ENCODE measurements at places on chromosomes 1 and 21.

GRCh38 chr21:46604329-46604974, 430 bp downstream of the S100B start:
- DNase-seq: no peak

- no peak for DNase-seq
Measured at GRCh38 chr1:103275725-103276124, 167.4 kb upstream of the COL11A1 start.

- DNase-seq: no peak
Measured at GRCh38 chr21:29332461-29333362, 34.0 kb downstream of the BACH1 start.

- DNase-seq: no peak
Measured at GRCh38 chr1:27856561-27857343, 15.6 kb upstream of the THEMIS2 start.

DNA sequence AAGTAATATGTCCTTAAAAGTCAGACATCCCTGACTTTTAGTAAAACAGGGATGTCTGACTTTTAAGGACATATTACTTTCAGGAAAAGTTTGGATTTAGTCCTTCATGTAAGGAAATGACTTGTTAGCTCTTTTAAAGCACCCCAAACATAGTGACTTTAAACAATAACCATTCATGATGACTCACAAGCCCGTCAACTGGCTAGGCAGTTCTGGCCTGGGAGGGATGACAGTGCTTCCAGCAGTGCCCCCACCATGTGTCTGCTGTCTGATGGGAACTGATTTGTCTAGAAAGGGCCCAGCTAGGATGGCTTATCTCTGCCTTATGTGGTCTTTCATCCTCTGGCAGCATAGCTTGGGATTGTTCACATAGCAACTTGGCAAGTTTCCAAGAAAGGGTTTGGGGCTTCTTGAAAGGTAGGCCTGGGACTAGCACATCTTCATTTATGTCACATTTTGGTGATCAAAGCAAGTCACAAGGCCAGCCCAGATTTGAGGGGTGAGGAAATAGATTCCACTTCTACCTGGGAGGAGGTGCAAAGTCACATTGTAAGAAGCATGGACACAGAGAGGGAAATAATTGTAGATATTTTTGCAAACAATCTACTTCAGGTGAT, 143.5 kb downstream of the C1orf94 start:
- DNase-seq: peak; percentile 1

DNA sequence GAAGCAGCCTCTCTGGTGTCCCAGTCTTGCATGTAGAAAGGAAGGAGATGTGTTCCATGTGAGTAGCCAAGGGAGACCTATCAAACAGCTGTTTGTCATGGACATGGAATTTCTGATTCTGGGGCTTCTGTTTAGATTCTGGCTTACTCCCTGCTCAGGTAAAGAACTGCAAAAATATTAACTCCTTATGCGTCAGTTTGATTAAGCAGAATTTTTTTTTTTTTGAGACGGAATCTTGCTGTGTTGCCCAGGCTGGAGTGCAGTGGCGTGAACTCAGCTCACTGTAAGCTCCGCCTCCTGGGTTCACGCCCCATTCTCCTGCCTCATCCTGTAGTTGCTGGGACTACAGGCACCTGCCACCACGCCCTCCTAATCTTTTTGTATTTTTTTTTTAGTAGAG, 6.8 kb downstream of the ARV1 start:
- DNase-seq: no peak

DNA sequence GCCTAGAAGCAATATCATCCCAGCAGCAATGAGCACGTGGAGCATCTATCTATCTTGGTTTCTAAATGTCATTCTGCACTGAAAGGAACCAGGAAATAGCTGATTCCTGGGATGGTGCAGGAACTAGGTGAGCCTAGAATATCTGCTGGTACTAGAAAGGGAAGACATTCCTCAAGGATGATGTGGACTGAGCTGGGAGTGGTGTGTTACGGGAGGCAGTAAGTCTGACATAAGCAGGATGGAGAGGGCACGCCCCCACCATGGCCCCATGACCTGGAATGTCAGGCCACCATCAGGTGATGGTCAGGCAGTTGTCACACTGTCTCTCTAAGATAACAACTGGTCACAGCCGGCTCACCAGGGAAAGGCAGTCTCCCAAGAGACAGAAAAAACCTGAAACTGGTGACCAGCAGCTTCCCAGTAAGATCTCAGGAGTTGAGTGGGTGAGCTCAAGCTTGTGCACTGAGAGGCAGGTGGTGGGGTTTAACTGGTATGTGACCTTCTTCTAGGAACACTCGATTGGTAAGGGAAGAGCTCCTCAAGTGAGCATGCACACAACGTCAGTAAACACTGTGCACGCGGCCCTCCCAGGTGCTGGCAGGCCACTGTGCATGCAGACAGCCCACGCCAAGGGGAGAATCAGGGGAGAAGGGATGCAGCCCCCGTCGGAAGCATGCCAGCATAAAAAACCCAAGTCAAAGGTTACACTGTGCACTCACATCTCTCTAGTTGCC, 148.7 kb downstream of the ADSS2 start:
- no peak for DNase-seq

DNA sequence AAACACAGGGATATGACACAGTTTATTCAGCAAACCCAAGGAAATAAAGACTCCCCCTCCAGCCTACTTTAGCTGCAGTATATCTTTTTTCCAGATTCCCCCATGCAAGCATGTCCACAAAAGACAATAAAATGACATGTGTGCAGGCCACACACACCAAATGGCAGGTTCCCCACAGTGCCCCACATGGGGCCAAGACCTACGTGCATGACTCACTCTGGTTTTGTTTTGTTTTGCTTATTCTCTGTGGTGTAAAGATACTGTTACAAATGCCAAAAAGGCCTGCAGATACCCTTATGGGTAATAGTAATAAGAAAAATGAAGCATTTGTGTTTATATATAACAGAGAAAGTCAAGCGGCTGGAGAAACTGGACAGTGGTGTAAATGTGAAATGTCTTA, 71.6 kb downstream of the RD3 start:
- DNase-seq: no peak

GRCh38 chr1:65830306-65830705, 37.6 kb downstream of the PDE4B start:
- DNase-seq: no peak

GRCh38 chr1:41806472-41807155, 112.1 kb downstream of the HIVEP3 start:
- DNase-seq: no peak

- no peak for DNase-seq
Measured at GRCh38 chr1:203273869-203274602, 31.3 kb upstream of the BTG2 start.

GRCh38 chr1:233381806-233382205, 54.3 kb downstream of the MAP3K21 start:
- DNase-seq: no peak

GRCh38 chr1:42210421-42211133, 46.0 kb upstream of the GUCA2A start:
- DNase-seq: no peak

DNA sequence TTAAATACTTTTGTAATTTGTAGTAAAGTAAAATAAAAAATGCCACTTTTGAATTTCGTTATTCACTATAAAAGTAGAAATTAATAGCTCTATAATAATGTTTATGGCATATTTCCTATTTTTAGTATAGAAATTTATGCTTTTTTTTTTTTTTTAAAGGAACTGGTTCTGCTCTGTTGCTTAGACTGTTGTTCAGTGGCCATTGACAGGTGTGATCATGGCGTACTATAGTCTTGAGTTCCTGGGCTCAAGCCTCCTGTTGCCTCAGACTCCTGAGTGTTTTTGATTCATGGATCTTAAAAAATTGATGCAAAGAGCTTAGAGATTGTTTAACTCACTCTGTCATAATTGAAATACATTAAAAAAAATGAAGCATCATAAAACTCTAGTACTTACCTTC, 53.6 kb downstream of the RPS6KC1 start:
- DNase-seq: no peak

GRCh38 chr1:152313319-152313801, 11.7 kb downstream of the FLG start:
- no peak for DNase-seq

DNA sequence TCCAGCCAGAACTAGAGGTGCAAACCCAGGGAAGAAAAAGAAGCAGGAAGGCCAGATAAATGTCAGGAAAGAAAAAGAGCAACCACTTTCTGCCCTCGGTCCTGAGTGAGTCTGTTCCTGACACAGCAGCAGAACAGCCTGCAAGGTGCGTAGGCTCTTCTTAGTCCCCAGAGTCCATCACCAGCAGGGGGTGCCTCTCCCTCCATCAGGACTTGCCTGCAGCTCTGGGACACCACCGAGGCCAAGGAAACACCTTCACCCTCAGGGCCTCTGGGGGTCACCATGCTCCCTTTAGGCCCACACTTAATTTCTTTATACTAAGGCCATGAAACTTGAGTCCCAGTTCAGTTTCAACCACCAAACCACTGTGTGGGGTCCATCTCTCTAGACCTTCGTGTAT, 43.7 kb upstream of the NFASC start:
- DNase-seq: no peak

GRCh38 chr1:168972225-168972624, 134.3 kb upstream of the ATP1B1 start:
- no peak for DNase-seq

GRCh38 chr1:54872036-54872331, 15.0 kb downstream of the DHCR24 start:
- no peak for DNase-seq

DNA sequence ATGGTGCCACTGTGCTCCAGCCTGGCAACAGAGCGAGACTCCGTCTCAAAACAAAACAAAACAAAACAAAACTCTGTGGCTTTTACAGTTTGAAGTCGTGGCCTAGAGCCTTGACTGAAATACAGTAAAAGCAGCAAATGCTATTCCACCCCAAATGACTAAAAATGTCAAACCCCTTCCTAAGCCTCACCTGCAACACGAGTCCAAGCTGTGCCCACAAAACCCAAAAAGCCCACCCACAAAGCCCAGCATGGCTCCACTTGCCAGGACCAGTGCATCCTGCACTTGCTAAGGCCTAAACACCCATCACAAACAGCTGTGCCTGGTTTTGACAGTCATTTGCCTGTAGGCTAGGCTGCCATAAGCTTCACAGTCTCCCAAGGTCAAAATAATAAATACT, 21.3 kb downstream of the VAV3 start:
- no peak for DNase-seq

DNA sequence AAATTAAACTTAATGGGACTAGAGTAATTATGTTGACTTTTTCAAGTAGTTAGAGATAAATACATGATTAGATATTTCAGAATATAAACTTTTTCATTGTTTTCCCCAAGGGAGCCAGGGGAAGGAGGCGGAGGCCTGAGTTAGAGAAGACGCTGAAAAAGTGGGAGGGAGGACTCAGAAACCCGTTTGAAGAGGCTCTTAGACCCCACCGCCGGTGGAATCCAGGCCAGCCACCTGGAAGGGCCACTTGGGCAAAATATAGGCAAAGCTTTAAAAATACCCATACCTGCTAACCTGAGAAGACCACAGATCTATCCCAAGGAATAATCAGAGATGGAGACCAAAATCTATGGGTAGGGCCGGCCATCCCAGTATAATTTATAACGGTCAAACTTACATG, 242.6 kb downstream of the PTPRU start:
- DNase-seq: peak; percentile 18

DNA sequence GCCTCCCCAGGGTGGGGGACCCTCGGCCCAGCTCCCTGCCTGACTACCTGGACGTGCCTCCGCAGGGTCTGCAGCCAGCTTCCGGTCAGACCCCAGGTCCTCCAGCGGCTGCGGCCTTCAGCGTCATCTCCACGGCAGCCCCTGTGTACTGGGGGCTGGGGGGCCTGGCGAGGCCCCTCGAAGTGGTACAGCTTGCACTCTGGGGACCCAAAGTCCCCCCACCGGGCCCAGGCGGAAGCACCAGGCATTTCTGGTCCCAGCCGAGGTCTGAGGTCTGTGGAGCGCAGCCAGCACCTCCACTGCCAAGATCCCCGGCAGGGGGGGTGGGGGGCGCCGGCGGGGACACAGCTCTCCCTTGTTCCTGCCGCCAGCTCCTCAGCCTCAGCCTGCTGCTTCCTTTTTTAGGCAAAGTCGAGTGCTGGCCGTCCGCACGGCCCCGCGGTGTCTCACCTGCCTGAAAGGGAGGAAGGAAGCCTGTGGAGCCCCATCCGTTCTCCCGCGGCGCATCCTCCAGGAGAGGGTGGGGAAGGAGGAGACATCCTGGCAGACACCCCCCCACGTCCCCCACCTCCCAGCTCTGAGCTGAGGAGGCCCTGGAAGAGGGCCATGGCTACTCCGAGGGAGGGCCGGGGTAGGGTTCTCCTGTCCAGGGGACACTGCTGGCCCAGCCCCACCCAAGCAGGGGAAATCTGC, 1.2 kb upstream of the VWA1 start:
- DNase-seq: no peak

- no peak for DNase-seq
Measured at GRCh38 chr1:45393718-45394302, 53.6 kb upstream of the MUTYH start.

DNA sequence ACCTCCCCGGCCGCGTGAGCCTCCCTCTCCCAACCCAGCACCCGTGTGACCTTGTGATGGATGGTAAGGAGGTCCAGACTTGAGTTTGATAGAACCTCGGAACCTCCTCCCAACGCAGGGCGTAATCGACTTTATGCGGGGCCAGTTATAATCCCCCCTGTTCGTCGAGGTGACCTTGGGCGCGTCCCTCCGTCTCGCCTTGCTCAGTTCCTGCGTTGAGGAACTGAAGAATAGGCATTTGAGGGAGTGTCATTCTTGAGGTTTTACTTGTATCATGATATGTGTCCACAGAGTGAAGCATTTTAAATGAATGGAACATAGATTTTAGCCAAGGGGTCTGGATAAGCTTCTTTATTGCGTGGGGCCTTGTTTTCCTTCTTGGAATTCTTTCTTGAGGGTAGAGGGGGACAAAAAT, 433 bp downstream of the TIMM17A start:
- no peak for DNase-seq

DNA sequence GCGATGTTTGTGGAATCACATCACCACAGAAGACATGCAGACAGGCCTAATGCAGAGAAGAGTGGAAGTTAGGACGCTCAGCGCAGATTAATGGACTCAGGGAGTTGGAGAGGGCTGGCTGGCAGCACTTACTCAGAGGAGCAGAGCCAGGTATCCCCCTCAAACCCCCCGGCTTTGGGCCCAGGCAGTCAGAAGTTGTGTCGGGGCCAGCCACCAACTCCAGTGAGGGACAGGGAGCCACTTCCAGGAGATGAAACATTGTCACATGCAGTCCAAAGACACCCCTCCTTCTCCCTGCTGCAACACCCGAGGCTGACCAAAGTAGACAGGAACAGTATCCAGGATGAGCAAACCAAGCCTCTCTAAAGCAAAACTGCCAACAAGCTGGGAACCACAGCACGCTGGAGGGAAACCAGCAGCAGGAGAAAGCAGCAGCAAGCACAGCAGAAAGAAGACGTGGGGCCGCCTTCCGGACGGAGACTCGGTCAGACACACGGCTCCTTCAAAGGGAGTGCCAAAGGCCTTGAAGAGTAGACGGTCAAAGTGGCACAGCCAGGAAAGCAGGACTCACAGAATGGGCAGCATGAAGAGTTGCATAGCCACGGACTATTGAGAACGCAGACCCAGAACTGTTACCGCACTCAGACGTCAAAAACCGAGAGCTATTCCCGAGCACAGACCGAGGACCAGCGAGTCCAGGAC, 149.3 kb downstream of the PCBP3 start:
- no peak for DNase-seq
